ENCODE measurements at places on chromosomes 6 and 20.

- no peak for DNase-seq
Measured at GRCh38 chr6:35320031-35320410, 22.3 kb upstream of the PPARD start.

- no peak for DNase-seq
Measured at GRCh38 chr6:125748406-125749172, 843 bp upstream of the HEY2 start.

DNA sequence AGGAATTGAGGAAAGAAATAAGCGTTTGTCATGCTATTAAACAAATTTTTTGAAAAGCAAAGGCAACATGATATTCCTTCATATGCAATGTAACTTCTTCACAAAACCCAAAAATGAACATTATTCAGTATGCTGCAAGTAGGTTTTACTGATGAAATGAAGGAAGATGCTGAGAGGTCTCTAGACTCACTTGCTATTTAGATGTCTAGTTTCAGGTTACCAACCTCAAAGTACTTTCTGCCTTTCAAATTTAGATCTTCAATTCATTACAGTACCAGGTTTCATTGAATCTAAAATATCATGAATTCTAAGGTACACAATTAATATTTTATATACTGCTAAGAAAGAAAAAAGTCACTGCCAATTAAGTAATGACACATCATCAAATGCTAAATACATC, 39.9 kb downstream of the MYO6 start:
- no peak for DNase-seq

DNA sequence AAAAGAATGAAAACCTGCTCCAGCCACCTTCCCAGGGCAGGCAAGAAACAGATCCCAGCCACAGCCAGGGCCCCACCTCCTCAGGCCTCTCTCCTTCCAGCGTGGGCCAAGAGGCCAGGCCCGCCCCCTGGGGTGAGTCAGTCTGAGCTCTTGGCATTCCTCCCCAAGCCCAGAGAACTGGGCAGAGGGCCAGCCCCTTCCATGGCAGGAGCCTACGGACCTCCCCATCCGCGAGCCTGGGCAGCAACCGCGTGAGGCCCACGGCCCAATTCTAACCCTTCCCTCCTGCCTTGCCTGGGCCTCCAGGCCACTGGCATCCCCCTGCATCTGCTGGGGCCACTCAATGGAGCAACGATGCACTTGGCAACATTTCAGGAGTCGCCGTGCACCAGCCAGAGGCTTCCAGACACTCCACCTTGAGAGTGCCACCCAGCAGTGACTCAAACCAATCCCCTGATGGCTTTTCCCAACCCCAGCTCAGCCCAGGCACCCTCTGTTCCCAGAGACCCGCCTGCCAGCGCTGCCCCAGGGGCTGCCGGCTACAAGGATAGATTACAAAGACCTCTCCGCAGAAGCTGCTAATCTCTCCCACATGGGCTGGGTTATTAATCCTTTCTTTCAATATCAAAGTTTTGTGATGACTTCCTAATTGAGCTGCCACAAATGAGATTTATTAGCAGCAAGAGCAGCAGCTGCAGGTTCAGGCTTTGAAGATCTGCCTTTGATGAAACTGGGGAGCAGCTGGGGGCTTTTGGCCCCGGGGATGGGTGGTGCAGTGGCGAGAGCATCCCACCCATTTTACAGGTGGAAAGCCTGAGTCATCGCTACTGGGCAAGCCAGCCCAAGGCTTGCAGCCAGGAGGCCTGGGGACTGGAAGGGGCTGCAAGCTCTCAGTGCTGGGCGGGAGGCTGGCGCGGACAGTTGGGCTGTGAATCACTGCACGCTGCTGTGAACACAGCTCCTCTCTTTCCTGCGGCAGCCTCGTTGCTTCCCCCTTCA, 85.7 kb downstream of the NFATC2 start:
- no peak for DNase-seq
